ENCODE measurements at places on chromosomes 2 and 18.

DNA sequence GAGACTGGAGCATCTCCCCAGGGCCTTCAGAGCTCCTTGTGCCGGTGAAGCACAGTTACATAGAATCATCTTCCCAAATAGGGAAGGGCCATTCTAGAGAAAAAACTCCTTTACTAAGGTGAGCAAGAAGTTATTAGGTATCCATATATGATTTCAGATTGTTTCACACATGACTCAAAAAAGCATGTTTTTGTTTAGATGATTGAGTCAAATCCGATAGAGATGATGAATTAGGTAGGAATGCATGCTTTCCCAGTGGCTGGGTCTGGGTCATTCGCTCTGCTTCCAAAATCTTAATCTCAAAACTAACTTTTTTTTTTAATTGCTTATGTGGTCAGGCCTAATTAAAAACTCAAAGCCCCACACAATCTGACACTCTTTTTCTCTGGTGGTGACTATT lies 3.8 kb downstream of the NT5C1B start:
- no peak for DNase-seq

GRCh38 chr2:159773886-159774285 lies 24.1 kb downstream of the CD302 start:
- DNase-seq, result no peak

GRCh38 chr18:67916097-67916496 lies 399.6 kb upstream of the DSEL start:
- no peak for DNase-seq

GRCh38 chr2:96409820-96410164 lies 74.2 kb downstream of the NCAPH start:
- no peak for DNase-seq

DNA sequence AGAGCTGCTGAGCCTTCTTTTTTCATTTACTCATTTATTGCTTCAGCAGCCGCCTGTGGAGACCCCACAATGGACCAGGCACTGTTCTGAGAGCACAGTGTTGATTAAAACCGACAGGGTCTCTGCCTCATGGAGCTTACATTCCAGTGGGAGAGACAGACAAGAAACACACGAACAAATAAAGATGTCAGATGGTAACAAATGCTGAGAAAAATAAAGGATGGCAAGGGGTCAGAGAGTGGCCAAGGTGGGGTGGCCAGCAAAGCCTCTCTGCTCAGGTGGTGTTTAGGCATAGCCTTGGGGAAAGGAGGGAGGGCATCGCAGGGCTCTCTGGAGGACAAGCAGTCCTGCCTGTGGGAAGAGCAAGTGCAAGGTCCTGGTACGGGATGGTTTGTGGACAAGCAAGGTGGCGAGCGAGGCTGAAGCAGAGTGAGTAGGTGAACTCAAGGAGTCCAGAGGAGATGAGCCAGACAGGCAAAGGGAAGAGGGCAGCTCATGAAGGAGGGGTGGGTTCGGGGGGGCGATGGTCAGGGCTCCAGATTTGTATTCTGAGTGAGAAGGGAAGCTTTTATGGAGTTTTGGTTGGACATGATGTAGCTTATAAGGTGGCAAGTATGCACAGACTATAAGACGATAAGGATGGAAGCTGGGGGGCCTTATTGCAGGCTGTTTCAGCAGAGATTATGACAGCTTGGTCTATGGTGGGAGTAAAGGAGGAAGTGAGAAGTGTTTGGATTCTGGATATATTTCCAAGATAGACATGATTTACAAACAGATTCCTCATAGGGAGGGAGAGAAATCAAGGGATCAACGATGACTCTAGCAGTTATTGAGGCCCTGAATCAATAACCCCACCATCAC lies 8.8 kb upstream of the ITGB6 start:
- no peak for DNase-seq

- peak; percentile 79 for DNase-seq
Measured at GRCh38 chr18:44729631-44730101, 49.0 kb downstream of the SETBP1 start.

DNA sequence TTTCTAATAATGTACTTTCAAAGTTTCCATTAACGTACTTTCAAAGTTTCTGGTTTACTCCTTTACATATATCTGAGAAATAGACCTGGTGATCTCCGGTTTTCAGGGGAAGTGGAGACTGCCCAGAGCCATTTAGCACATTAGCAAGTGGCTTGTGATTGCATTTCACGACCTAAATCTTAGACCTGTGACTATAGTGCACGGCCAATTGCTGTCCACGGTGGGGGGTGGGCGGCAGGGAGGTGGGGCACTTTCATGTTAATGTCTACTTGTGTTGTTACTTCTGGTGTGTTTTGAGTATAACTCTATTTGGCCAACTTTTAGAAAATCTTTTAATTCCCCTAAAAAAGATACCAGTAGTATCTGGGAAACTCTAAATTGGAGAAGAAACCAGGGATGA lies 11.3 kb downstream of the GATA6 start:
- no peak for DNase-seq

DNA sequence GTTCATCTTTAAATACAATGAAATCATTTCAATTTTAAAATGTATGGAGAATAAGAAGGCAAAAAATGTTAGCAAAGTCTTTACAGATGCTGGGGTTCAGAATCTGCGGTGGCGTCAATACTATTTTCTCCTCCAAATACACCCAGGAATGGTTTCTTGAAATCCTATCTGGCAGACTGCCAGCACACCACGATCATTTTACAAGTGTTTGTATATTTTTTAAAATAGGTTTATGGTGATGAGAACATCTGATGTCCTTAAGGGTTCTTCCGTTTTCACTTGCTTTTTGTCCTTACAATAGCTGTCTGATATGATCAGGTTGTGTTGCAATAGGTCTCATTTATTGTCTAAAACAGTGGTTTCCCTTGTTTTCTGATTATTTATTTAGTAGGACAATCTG lies 89.6 kb downstream of the CMPK2 start:
- DNase-seq, result no peak

- DNase-seq, result no peak
Measured at GRCh38 chr18:55968550-55968949, 380.6 kb upstream of the TCF4 start.

DNA sequence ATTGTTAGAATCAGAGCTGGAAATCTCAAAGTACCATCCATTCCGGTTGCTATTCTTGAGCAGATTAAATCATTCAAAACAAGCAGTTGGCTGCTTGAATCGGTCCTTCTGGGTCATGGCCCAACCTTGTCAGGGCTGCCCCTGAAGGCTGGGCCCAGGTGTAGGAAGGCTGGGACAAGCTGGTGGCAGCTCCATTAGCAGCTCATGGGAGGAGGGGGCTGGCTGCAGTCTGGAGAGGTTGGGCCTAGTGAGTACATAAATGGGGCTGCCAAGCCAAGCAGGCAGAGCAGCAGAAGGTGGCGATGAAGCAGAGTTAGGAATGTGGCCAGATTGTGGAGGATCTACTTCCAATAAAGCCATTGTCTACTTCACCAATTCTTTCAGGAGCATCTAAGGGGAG lies 81.4 kb downstream of the ADCYAP1 start:
- DNase-seq, result no peak

- no peak for DNase-seq
Measured at GRCh38 chr2:217643789-217644301, 358.9 kb downstream of the TNS1 start.

- DNase-seq, result no peak
Measured at GRCh38 chr2:166814335-166814734, 73.9 kb upstream of the XIRP2 start.

GRCh38 chr2:202765436-202765835 lies 106.1 kb downstream of the ICA1L start:
- DNase-seq, result no peak

DNA sequence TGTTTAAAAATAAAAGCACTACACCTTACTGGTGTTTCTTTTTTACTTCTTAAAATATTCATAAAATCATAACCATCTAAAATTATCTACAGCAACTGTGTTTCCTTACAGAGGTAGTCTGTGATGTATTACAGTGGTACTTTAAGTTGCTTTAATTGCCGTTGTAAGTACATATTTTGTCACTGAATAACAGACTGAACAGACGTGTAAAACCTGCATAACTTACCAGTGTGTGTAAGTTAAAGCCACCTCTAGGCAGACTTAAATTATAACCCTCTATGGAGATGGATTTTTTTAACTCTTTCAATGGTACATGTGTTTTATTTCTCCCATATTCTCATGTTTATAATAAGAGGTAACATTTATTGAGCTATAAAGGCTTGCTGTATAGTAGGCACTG lies 166.8 kb downstream of the NR4A2 start:
- no peak for DNase-seq

DNA sequence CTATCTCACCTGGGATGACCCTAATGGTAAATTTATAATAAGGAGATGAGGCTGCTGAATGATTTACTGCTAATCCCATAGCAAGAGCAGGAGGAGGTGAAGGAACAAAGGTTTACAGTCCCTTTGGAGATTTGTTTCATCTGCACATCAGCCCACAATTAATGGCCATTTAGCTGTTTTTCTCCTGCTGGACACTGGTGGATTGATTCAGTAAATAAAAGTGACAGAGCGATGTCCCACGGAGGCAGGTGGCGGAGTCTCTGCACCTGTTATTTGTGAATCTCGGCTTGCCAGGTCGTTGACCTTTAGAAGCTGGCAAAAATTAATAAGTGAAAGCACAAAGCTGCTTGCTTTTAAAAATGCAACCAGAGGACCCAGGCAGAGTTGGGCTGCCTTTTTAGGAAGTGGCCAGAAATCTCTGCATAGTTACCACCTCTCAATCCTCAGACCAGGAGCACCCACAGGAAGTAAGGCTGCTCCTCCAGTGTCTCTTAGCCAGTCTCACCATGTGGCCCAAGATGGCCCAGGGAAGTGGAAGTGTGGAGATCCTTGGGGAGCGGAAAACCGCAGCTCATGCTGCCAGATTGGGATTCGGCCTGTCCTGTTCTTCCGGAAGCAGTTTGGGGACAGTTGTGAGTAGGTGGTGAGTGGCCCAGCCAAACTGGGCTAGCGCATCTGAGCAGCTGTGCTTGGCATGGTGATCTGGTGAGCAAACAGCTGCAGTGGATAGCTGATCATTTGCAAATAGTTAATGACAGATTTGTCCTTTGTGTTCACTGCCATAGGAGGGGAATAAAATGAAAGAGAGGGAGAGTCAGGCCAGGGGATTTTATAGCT lies 1005.7 kb upstream of the PIK3C3 start:
- DNase-seq, result no peak

DNA sequence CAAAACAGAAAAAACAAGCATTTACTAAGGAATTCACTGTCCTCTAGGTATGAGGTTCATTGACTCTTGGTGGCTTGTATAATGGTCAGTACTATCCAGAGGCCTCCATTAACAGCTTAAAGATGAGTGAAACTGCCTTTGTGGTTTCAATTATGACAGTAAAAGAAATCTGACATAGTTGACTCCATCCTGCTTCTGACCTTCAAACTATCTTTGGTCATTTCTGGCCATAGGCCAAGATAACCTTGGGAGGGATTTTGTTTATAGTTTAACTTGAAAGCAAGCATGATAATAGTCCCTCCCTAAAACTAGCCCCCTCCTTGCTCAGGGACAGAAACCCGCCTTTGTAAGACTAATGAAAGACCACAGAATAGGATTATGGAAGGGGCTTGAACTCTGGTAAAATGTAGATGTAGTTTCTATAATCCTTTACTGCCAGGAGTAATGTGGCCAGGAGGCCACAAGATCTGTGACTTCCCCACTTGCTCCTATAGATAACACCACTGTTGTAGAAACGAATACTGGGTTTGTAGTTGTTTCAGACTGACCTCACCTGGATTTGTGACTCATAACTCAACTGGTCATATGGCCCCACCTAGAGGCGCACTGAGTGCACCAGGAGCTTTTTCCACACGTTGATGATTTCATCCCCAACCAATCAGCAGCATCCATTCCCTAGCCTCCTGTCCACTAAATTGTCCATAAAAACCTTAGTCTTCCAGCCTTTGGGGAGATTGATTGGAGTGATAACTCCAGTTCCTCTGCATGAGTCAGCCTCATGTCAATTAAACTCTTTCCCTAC lies 8.6 kb upstream of the PLEKHM3 start:
- DNase-seq, result peak; percentile 17

DNA sequence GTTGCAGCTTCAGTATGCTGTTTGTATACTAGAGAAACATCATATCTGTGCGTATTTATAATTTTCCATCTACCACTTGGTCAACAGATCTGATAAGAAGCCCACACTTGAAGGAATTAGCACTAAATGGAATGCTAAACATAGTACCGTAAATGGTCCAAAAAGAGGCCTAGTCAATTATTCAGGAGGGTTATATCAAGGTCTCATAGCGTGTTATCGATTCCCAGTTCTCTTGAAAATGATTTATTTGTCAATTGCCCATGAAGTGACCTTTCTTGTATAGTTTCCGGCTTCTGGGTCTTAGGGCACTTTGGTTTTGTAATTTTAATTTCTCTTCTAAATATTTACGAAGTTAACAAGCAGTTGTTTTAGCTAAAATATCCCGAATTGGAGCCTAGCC lies 18.4 kb downstream of the SH3RF3 start:
- no peak for DNase-seq

DNA sequence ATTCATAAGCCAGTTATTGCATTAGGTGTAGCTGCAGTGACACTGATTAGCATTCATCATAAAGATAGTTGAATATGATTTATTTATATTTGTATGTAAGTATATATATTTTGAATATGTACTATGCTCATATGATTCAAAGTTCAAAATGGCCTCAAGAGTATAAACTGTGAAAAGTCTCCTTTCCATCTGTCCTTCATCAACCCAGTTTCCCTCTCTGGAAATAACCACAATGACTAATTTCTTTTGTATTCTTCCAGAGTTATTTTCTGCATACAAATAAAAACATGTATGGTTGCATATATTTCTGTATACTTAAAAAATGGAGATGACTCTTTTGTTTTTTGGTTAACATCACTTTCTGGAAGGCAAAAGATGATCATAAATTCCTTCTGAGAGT lies 95.2 kb downstream of the CAMKMT start:
- no peak for DNase-seq

GRCh38 chr18:77207540-77207939 lies 42.1 kb upstream of the GALR1 start:
- DNase-seq, result peak; percentile 58

- DNase-seq, result no peak
Measured at GRCh38 chr18:9707381-9708056, 582 bp upstream of the RAB31 start.

DNA sequence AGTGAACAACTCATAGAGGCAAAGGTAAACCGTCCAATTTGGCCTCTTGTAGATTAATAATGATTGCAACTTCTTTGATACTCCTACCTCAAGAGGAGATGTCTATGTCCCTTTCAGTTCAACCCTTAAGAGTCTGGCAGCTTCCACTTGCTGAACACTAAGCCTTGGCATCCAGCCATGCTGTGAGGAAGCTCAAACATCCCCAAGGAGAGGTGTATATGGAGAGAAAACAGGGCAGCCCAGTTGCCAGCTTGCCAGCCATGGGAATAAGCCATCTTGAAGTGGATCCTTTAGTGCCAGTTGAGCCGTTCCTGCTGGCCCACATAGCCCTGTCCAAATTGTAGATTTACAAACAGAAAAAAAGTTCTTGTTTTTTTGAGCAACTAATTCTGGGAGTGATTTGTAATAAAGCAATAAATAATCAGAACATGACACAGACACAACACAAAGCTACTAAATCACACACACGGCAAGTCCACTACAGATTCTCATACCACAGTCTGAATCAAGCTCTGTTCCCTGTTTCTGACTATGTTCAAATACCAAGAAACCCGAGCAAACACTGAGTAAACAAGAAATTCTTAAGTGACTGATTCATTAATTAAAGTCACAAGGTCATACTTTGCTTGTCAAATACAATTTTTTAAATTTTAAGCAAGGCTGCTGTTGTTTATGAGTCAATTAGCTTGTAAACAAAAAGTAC lies 96.1 kb downstream of the PID1 start:
- no peak for DNase-seq

Data from DND-41 (cell line).